Right lung (tissue), 10 donors: ENCODE measurements at places on chromosomes 6 and 20. TPM values are rescaled to one million over a fixed set of nuclear protein-coding genes. Genes with fewer than 3 reads are reported as not detected.

PDE10A gene
- polyA plus RNA-seq: 11.0 TPM

DNA sequence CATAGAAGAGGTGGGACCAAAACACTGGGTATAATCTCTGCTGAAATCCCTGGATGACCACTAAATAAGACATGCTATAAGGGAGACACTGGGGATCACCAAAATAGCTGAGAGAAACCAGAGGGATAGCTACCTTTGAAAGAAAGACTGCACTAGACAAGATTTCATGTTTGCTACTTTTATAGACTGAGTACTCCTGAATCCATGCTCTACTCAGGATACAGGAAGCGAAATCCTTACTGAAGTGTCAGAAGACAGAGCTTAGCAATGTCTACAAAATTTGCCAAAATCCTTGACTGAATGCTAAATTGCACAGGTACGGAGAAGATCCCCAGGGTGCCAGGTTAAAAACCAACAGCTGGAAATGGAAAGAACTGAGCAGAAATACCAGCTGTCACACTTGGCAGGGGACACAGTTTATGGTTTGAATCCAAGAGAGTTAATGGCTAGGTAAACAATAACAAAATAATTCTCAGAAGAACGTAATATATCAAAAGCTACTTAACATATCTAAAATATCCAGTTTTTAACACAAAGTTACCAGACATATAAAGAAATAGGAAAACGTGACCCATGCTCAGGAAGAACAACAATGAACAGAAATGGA lies 125.4 kb downstream of the MAN1A1 start:
- DNase-seq: no peak

DNA sequence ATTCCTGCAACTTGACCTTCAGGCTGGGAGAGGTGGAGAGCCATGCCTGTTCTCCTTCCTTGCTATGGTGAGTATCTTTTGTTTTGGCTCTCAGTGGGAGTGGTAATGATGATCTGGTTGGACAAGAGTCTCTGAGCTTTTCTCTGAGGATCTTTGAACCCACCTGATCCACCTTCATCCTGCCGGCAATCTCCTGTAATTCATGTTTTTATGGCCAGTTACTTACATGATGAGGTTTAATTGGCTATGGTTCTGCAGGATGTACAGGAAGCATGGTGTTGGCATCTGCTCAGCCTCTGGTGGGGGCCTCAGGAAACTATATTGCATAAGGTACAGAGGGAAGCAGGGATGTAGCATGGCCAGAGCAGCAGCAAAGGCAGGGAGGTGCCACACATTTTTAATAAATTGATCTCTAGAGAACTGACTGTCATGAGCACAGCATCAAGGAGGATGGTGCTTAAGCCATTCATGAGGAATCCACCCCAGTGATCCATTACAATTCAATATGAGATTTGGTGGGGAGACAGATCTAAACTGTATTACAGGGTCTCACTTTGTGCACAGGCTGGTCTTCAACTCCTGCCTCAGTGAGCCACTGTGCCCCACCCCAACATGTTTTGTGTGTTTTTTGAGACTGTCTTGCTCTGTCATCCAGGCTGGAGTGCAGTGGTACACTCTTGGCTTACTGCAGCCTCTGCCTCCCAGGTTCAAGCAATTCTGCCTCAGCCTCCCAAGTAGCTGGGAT lies 10.0 kb downstream of the HSPA1B start:
- no peak for DNase-seq

GRCh38 chr6:151440930-151441329 lies 11.0 kb downstream of the RMND1 start:
- no peak for DNase-seq

- DNase-seq: no peak
Measured at GRCh38 chr20:34179637-34180360, 61.4 kb upstream of the ASIP start.

DNA sequence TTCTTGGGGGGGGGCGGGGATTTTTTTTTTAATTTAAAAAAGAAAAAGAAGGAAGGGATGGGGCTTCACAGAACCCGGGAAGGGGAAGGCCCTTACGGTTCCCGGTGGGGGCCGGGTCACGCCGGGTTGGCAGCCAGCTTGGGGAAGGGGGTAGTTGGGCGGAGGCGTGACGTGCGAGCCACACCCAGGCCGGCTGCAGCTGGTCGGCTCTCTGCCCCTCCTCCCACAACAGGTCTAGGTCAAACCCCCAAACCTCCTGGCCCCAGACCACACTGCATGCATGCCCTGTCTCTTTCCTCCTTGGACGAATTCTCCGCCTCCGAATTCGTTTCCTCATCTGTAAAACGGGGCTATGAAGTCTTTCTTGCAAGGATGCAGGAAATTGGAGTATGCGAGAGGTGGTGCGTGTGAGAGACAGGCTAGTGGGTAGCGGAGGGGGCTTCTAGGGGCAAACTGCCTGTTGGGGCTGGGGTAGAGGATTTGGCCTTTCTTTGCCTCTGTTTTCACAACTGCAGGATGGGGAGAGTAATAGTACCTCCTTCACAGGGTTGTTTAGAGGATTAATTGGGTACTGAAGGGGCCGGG lies 828 bp downstream of the HCK start:
- DNase-seq: no peak

DNA sequence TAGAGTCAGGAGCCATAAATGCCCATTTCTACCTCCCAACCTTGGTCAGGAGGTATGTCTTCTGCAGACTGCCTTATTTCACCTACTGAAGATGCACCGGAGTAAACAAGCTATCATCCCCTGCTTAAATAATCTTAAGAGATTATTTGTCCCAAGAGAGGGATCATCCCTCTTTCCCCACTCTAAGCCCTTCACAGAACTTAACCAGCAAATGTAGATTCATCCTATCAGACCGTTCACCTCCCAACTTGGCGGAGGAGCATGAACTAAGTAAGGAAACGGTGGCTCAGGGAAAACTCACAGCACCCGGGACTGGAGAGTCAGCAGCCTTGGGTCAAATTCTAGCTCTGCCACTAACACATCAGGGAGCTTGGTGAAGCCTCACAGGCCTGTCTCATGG lies 115.3 kb downstream of the TRERF1 start:
- DNase-seq: no peak

GRCh38 chr6:137246791-137247202 lies 27.6 kb upstream of the IFNGR1 start:
- no peak for DNase-seq

- DNase-seq: no peak
Measured at GRCh38 chr6:62746161-62746560, 460.1 kb upstream of the KHDRBS2 start.
